ENCODE measurements at places on chromosomes 2 and 18.

- DNase-seq: no peak
These were observed 7.5 kb upstream of the MOCOS start for GRCh38 chr18:36179562-36180355.

GRCh38 chr2:232245111-232245510, 133.4 kb upstream of the ALPP start:
- no peak for DNase-seq

GRCh38 chr2:99880148-99880963, 262.0 kb downstream of the AFF3 start:
- no peak for DNase-seq

GRCh38 chr18:74342416-74343043, 26.9 kb downstream of the C18orf63 start:
- DNase-seq: peak; percentile 9

DNA sequence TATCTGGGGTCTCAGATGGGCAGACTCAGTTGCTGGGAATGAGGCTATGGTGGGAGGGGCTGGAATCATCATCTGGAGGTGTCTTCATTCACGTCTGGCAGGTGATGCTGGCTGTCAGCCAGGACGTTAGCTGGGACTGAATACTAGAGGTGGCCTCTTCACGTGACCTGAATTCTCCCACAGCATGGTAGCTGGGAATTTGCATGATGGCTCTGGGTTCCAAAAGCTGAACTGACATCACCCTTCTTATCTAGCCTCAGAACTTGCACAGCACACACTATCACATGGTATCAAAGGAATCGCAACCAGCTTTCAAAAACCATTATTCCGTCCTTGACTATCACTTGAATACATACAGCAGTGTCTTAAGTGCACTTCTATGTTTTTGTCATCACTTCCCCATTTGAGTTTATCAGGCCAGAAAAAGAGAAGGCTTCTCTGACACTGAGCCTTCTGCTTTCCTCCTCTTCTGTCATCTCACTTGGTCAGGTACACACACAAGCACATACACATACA, 53.0 kb upstream of the LRP2 start:
- DNase-seq: no peak

DNA sequence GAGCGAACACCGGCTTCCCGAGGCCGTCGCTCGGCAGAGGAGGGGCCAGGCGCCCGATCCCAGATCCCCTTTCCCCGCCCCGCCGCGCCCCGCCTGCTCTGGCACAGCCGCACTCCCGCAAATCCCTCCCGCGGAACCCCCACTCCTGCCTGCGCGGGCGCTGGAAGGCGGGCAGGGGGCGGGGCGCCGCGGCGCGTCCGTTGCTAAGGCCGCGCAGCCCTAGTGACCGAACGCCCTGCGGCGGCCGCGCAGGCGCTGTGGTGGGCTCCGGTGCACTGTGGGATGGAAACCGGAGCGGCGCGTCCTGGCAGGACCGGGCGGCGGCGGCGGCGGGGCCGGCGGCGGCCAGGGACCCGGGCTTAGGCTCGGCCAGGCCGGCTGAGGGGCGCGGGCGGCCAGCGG, at the start of gene TRAF3IP1:
TSS of gene TRAF3IP1 (plus strand) at position 273 of the 402 bp plus-strand sequence. CDS start 145 bp downstream, outside the sequence.
- DNase-seq: peak; percentile 75

DNA sequence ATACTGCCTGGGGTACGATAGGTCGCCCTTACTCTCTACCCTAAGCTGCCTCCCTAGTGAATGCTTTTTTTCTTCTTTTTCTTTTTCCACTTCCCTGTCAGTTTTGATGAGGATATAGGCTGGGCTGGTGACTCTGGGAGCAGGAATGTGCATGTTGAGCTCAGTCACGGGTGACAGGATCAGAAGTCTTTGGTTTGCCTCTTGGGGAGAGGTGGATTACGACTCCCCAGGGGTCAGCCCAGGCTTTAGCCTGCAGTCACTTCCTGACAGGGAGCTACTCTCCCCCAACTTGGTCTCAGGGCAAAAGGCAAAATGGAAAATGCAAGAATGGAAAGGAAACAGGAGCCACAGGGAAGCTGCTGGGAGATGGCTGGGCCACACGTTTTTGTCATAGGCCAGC, 57.3 kb downstream of the THNSL2 start:
- DNase-seq: no peak

- no peak for DNase-seq
These were observed 150.0 kb downstream of the IKZF2 start for GRCh38 chr2:213001297-213001910.

GRCh38 chr2:68737711-68738110, 3.1 kb downstream of the ARHGAP25 start:
- no peak for DNase-seq

DNA sequence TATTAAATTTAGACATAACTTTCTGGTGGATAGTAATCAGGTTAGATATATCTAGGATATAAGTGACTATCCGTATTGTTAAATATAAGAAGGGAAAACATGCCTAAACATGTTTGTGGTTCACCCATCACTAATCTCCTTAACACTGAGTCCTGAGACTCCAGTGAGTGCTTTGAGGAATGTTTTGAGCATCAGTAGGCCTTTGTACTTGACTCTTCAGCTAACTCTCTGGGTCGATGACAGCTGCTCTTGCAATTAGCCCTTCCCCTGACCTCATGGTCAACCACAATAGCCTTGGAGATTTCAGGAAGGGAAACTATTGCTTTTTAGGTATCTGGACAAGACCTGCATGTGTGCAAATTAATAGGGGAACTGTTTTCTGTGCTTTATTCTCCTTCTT, 716.8 kb downstream of the EPHA4 start:
- no peak for DNase-seq

DNA sequence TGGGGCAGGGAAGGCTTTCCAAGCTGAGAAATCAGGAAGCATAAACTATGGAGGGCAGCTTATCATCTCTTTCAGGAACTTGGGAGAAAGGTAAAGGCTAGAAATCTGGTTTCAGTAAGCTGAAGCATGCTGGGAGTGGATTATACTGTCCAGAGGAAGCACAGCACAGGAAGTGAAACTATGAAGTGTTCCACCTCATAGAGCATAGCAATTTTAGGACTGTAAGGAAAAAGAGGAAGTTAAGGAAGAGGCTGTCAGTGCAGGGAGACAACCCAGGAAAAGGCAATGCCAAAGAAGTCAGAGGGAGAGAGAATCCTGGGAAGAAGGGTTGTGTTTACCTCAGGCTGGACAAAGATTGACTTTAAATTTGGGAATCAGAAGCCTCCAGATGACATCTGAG, 51.9 kb downstream of the EFEMP1 start:
- DNase-seq: no peak

DNA sequence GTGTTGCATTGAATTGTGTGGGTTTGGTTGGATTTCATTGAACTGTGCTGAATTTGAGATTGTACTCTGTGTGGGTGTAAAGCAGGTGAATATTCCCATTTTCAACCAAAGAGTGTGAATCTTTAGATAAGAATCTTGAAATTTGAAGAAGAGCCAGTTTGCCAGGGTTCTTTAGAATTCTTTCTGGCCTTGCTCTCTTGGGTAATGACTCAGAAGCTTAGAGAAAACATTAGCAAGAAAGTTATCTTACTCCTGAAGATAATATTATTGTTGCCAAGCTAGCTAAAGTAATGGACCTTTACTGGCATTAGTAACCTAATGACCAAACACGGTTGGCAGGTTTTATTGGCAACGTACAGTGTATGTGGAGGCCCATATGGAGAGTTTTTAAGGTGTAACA, 46.4 kb upstream of the SIX3 start:
- no peak for DNase-seq

- no peak for DNase-seq
These were observed 396.4 kb upstream of the TNP1 start for GRCh38 chr2:217256251-217256650.

DNA sequence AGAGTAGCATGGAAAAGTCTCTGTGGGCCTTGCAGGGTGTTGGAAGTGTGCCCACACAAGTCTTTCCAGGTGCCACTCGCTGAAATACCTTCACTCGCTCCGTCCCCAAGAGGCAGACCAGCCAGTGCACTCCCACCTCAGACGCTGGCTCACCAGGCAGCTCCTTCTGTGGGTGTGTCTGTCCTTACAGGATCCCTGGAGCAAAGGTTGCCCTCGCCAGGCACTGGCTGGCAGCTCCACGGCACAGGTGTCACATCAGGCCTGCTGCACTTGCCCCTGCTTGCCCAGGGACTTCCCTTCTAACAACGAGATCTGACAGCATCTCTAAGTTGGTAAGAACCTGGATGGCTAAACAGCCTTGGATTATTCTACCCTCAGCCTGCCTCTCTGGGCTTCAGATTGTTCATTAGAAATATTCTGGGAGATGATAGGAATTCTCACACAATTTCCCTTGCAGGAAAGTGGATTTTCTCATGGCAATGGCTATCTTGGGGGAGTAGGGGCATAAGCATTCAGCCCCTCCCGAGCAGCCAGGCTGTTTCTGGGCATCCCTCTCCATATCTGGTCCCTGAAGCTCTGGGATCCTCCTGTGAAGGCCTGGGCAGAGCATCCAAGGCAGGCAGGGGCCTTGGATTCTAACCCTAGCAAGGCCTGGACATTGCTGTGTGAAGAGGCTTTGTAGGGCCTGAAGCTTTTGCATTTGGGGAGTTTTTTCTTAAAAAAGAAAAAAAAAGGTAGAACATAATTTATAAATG, 262.1 kb downstream of the MYCN start:
- DNase-seq: no peak

GRCh38 chr2:41935825-41936224, 112.0 kb upstream of the PKDCC start:
- no peak for DNase-seq

DNA sequence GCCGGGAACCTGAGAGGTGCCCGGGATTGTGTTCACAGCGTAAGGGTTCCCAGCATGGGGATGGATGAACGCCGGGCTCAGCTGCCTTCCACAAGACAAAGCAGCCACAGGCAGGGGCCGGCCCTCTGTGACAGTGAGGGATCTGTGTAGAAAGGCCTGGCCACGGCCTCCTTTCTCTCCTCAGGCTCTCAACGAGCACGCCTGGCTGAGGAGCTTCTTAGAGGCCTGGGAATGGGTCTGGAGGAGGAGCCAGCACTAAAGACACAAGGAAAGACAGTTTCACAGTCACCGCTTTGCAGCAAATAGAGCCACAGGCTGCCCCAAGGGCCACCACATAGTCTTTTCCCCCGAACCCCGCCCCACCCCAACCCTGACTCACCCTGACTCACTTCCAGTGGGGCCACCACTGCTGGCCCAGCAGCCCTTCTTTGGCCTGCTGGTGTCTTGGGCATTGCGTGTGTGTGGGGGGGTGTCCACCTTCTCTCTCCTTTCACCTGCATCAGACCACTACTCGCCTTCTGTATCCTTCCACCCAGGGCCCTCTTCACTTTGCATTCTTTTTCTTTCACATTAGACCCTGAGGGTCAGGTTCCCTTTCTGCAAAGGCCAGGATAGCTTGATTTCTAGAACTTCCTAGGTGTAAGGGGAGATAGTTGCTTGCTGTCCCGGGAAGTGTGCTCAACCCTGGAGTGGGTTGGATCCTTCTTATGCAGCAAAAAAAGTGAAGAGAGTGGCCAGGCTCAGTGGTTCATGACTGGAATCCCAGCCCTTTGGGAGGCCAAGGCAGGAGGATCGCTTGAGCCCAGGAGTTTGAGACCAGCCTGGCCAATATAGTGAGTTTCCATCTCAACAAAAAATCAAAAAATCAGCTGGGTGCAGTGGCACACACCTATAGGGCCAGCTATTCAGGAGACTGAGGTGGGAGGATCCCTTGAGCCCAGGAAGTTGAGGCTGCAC, 19.3 kb upstream of the HPCAL1 start:
- DNase-seq: no peak

DNA sequence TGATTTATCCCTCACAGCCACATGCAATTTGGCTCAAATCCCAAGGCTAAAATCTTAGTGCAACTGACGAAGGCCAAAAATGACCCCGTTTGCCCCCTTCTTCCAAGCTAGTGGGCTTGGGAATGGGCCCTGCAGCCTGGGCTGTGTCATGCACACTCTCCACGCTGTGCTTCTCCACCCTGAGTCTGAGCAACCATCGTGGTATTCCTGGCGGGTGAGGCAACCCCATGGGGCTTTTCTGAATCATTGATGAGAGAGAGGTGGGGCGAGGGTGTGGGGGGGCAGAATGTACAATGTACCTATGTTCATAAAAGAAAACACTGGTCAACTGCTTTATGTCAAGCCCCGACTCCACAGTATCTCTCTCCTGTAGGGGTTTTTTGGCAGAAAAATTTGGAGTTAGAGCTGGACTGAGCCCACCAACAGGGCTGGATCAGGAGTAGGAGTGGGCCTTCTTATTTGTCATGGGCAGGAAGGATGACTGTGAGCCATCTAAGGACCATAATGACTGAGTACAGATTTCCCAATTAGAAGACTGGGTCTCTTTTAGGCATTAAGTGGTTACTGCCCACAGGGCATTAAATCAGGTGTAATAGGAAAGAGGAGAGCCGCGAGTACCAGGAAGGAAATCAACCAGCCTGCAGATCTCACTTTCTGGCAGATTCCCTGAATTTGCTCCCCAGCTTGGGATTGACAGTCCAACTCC, 8.9 kb downstream of the SULT1C2 start:
- DNase-seq: no peak

- no peak for DNase-seq
These were observed 51.9 kb downstream of the VRK2 start for GRCh38 chr2:58098254-58099095.

DNA sequence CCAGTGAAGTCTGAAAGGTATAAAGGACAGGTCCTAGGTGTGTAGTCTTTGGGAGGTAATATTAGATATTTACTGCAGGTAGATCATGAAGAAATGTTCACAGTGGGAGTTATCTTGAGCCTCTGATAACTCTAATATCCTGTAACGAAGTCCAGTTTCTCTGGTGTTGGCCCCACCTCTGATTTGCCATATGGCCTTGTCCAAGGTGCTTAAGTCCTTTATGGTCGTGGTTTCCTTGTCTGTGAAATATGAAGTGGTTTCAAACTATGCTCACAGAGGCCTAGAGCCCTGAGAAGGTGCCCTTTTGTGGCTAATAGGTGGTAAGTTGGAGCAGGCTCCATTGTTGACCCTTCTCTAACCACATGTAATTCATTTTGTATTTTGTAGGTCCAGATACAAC, 190.7 kb downstream of the ICOS start:
- no peak for DNase-seq

DNA sequence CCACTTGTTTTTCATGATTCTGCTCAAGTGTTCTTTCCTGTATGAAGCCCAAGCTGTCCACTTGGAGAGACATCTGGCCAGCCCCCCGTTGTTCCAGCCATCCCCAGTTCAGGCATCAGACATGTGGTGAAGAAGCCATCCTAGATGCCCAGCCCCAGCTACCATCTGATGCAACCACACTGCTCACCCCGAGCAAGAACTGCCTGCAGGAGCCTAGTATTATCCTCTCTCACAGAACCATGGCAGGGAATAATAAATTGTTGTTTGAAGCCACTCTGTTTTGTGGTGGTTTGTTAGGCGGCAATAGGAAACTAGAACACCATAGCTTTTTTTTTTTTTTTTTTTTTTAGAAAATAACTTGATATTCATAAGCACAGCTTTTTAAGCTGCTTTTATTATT, 19.5 kb upstream of the DARS1 start:
- DNase-seq: no peak

DNA sequence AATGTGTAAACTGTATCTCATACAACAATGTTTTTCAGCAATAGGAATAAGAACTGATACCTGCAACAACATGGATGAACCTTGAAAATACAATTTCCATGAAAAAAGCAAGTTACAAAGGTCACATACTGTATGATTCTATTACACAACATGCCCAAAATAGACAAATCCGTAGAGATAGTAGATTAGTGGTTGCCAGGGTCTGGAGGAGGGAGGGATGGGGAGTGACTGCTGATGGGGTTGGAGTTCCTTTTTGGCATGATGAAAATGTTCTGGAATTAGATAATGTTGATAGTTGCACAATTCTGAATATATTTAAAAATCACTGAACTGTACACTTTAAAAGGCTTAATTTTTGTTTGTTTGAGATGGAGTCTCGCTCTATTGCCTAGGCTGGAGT, 33.8 kb downstream of the UBXN4 start:
- no peak for DNase-seq
